ENCODE measurements at places on chromosomes 2 and 18.

DNA sequence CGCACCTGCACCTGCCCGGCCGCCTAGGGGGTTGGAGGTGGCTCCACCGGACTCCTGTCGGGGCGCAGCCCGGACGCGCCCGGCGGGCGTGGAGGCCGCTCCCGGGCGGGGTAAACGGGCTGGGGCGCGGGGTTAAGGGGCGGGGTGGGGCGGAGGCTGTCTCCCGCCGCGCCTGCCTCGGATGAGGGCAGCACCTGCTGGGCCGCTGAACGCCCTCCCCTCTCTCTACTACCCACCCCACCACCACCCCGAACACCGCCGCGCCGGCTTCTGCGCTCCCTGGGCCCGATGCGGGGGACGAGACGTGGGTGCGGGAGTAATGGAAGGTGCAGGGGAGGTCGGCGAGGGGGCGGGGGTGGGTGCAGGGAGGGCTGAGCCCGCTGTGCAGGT is 224.8 kb upstream of the ID2 start:
- DNase-seq, result peak; percentile 30

DNA sequence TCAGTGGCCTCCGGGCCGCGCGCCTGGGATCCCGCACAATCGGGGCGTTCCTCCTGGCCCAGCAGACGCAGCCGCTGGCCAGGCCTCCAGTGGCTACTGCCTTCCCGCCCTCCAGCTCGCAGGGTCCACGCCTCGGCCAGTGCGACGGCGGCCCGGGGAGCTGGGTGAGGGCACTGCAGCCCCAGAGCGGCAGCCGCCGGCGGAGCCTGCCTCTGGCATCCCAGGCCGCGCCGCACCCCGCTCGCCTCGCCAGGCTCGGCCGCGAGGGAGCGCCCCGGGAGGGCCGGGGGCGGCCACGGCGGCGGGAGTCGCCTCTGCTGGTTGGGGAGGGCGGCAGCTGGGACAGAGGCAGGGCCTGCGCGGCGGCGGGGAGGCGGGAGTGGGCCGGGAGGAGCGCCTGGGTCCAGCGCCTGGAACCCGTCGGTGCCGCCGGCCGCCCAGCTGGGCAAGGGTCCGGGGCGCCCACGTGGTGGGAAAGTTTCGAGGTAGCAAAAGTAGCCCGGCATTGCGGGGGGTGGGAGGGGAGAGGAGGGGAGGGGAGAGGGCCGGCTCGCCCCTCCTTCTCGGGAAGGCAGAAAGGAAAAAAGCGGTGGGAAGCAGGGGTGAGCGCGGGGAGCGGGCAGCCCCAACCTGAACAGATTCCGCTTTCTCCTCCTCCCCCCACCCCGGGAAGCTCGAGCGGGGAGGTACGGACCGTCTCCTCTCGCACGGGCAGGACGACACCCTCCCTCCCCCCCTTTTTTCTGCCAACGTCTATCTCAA is 1.5 kb upstream of the INHBB start:
- no peak for DNase-seq

GRCh38 chr2:239719791-239720360 is 305.3 kb downstream of the NDUFA10 start:
- DNase-seq, result no peak

DNA sequence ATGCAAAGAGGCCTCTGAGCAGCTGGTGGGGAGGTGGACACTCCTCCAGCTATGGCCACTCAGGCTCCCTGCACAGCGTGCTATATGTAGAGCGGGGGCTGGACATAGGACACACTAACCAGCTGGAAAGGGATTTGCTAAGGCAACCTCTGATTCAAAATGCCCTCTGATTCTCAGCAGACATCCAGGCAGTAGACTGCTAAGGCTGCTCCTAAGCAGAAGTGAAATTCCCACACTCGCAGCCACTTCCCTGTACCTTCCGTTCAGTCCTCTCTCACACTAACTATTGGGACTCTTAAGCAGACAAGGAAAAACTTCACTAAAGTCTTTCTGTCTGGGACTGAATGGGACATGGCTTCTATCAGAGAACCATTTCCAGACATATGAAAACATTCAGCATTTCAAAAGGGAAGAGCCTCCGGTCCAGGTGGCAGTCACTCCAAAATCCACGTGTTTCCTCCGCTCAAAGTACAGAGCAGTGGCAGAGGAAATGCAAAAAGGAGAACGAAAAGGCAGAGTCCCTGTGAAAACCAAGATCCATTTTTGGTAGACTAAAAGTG is 265.8 kb downstream of the TTC32 start:
- no peak for DNase-seq

GRCh38 chr2:237264480-237265219 is 149.3 kb downstream of the COL6A3 start:
- no peak for DNase-seq

GRCh38 chr2:186862869-186863709 is 14.1 kb upstream of the ZSWIM2 start:
- no peak for DNase-seq

DNA sequence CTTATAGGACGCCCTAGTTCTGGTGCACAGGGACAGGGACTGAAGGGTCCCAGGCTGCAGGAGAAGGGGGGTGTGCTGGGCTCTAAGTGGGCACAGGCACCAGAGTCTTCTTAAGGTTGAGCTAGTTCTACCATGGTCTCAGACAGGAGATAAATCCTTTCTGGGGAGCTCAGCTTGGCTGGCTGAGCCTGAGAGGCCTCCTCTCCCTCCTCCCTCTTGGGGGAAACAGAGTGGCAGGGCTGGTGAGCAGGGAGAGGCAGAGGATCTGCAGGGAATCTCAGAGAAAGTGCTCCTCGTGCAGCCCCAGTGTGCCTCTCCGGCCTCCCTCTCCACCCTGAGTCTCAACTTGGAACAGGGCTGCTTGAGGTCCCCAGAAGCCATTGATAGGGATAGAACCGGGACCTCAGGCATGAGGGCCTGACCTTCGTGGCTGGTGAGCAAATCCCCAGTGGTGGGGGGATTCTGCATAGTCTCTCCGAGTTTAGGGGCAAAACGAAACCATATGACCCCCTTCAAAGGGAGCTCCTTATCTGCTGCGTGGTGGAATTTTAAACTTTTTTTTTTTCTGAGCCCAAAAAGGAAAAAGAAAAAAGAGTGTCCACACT is 2.0 kb downstream of the GDF7 start:
- no peak for DNase-seq

DNA sequence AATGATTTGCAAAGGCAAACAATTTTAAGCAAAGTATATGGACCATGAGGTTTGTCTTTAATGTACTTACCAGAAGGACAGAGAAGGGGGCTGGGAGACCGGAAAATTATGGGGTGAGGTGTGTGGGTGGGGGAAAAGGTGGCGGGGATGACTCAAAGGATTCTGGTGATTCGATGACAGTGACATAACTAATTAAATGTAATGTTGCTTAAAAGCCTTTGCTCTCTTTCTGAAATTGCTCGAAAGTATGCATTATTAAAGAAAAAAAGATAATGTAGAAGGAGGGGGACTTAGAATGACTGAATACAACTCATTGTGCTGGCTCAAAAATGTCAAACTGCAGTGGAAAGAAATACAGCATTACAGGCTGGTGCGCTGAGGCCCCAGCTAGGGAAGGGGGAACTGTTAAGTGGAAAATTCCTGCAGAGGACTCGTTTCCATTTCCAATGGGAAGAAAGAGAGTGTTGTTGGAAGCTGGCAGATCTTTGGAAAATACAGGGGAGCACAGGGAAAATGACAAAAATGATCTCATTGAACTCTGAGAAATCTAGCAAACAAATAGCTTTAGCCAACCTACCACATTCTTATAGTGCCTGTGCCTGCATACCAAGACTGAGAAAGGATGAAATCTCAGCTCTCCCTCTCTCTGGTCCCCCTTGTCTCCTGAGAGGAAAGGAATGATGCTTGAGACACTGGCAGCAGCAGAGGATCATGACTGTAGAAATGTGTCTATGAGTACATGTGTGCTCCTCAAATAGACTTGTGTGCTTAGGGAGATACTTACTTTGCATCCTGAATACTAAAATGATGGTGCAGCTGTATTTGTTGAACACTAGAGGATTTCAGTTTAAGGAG is 632.4 kb downstream of the NYAP2 start:
- DNase-seq, result peak; percentile 13

DNA sequence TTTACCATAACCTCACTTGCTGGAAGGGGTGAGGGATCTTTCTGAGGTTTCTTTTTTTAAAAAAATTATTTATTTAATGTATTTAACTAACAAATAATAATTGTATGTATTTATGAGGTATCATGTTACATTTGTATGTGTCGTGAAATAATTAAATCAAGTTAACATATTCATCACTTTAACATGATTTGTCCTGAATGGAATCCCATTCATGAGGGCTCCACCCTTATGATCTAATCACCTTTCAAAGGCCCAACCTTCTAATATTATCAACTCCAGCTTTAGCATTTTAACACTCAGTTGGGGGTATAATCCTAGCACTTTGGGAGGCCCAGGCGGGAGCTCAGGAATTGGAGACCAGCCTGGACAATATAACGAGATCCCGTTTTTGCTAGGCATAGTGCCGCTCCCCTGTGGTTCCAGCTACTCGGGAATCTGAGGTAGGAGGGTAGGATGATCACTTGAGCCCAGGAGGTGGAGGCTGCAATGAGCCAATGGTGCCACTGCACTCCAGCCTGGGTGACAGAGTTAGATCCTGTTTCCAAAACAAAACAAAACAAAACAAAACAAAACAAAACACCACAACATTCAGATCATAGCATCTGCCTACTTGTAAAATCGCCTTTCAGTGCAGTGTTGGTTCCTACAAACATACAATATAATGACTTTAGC is 1.1 kb upstream of the TAF4B start:
- DNase-seq, result no peak

DNA sequence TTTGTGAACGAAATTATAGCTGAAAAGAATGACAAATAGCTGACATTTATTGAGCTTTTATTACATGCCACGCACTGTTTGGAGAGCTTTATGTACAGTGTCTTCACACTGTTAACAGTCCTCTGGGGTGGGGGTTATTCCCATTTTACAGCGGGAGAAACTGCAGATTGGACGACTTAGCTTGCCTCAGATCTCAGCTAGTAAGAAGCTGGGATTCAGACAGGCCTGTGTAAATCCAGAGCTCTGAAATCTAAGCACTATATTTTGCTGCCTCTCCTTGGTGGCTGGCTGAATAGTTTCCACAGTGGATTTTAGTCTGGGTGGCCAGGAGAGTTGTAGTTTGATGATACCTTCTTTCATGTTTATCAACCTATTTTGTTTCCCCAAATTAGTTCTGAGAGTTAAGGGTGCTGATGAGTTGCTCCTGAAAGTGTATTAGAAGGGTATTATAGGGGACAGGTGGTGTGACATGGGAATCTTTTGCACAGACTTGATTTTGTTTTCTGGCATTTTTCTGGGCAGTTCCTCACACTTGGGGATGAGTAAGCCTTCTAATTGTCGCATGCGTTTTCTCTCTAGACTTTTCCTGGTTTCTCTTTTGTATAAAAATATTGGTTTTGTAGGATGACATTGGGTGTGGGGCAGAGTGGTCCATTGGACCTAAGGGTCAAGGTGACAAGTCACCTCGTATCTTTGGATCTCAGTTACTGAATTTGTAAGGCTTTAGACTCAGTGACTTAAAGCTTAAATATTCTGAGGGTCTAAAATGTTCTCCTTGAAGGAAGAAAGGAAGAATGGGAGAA is 1.5 kb downstream of the ACSL3 start:
- no peak for DNase-seq

DNA sequence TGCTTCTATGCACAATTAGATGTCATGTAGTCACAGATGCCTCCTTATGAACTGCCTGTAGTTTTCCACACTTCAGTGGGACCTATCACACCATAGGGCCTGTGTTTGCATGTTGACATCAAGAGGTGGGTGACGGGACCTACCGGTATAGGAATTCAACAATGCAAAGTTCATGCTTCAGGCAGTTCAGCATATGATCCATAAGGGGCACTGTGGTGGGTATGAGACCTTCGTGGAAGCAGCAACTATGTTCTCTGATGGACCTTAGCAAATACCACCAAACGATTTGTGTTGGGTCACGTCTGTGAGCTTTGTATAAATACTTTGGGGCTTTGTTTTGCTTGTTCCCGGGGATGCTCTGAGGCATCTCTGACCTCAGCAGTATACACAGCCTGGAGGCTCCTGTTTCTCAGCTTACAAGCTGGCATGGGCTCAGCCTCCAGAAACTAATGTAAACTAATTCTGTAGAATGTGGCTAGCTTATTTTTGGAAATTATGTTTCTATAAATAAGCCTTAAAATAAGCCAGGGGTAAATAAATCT is 111.6 kb downstream of the DTNA start:
- no peak for DNase-seq

DNA sequence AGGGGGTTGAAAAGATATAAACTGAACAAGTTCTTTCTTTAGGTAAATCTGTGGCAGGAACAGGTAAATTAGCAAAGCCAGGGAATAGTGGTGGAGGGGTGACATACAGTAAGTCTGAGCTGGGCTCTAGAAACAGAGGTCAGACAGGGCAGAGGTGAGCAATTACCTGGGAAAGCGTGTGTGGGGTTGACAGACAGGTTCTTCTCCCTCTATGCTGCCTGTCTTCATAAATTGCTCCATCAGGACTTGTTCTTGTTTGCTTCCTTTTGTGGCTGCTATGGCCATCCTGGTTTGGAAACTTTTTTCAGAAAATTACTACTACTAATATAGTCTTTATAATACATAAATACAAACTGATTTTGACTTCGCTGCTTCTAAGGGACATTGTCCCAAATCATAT is 3.4 kb upstream of the ANKRD12 start:
- no peak for DNase-seq

DNA sequence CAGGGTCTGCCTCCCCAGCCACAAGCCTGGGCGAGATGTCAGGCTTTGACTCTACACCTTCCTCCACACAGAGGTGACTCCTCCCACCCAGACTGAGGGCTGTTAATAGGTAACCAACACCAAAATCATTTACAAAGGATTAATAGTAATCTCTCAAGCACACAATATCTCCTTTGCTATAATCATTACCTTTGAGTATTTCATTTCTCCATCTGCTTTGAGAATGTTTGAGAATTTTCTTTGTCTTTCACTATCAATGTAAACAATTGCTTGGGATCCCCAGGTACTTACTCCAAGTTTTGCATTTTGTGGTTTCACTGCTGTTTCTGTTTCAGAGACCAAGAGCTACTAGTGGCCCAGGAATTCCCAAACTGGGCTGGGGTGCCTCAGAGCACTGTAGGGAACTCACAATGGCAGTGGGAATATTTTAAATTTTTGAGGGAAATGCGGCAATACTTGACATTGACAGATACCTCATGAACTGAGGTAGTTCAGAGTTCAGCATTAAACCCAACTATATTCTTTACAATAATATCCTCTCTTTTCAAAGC is 166.4 kb upstream of the MGAT5 start:
- no peak for DNase-seq

DNA sequence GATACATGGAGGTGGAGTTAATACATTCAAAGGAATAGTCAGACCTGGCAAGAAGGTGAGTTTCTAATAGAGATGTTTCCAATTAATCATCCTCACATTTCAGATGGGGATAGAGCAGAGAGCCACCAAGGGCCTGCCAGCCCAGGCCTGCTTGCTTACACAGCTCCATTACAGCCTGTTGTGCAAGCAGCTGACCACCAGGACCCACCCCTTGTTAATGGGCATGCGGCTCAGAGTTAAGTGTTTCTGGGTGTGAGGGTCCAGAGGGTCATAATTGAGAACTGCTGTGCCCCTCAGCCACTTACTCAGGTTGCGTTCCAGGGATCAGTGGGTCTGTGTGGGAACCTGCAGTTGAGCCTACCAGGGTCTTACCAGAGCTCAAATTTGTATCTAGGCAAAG is 199.8 kb downstream of the AGPS start:
- no peak for DNase-seq

GRCh38 chr2:234163510-234164045 is 113.1 kb downstream of the SPP2 start:
- DNase-seq, result no peak

Data from activated CD4-positive, alpha-beta T cell treated with anti-CD3 and anti-CD28 coated beads, Interleukin-10, Interleukin-2, amounts not matched to agents 100 ng/mL and 50 ng/mL, durations not matched to agents 16 hours and 8 hours (primary cell).